ENCODE measurements at places on chromosomes 6 and 20.

DNA sequence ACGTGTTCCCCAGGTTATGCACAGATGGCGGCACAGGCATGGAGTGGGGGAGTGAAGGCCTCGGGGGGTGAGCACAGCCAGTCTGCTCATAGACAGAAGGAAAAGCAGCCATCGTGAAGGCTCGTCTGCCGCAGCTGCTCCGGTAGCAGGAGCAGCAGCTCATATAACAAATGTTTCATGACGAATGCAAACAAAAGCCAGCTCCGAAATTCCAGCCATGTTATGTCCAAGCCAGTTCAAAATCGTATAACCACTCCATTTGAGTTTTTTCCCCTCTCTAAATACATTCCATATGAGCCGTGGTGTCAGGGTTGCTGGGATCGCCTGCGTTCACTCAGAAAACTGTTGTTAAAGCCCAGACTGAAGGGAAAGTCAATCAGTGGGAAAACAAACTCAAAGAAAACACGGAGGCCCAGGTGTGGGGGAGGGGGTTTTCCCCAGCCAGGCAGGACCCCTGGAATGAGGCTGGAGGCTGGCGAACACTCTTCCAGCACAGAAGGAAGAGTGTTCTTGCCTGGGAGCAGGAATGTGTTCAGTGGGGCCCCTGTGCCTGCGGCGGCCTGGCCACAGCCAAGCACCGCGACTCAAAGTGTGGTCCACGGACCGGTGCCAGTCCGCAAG is 280.4 kb upstream of the TAB2 start:
- DNase-seq = no peak

- DNase-seq = no peak
Observed at GRCh38 chr6:154931711-154932424, 63.2 kb upstream of the TIAM2 start.

DNA sequence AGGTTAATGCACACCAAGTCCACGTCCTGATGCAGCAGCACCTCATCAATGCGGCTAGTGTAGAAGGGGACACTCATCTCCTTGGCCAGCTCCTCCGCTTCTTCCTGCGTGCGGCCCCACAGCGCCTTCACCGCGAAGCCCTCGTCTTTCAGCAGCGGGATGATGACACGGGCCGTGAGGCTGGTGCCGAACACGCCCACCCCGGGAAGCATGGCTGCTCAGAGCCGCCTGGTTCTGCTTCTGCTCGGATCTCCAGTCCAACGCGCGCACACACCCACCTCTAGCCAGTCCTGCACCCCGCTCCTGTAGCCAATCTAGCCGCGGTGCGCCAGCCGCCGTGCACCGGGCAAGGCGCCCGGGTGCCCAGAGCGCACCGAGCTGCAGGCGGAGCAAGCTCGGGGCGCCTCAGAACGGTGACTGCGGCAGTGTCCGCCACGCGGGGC is 700 bp downstream of the GFOD1 start:
- DNase-seq = peak; percentile 73

GRCh38 chr6:164415832-164416563 is 893.4 kb downstream of the C6orf118 start:
- no peak for DNase-seq

- no peak for DNase-seq
Observed at GRCh38 chr6:165769401-165769800, 106.4 kb upstream of the PDE10A start.

- DNase-seq = peak; percentile 23
Observed at GRCh38 chr6:157514659-157515496, 133.9 kb downstream of the ZDHHC14 start.

DNA sequence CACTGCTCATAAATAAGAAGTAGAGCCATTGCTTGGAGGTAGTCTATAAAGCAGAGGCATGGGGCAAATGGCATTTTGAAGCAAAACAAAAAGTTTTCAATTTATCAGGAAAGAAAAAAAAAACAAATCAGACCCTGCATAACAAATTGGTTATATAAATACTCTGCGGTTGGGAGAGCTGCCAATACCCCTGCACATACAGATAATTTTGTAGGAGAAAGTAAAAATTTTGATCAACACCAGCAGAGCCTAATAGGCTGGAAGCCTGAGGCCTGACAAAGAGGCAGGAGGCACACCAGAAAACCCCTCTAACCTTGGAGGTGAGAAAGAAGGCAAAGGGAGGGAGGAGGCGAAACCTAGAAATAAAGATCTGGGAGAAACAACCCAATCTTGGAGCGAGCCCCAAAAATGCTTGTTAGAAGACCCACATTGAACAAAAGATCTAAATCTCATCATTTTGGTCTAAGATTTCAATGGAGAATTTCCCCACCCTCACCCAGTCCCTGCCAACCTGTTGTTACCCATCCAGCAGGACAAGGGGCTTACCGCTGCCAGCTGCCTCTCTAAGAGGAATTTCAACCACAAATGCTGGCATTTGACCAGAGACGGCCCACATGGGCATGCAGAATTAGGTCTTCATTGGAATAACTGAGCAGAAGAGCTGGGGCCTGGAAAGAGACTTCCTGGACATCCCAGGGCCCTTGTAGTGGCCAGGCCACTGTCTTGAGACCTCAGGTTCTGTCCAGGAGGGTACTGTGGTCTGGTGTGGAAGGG is 28.4 kb downstream of the FOXA2 start:
- DNase-seq = no peak

DNA sequence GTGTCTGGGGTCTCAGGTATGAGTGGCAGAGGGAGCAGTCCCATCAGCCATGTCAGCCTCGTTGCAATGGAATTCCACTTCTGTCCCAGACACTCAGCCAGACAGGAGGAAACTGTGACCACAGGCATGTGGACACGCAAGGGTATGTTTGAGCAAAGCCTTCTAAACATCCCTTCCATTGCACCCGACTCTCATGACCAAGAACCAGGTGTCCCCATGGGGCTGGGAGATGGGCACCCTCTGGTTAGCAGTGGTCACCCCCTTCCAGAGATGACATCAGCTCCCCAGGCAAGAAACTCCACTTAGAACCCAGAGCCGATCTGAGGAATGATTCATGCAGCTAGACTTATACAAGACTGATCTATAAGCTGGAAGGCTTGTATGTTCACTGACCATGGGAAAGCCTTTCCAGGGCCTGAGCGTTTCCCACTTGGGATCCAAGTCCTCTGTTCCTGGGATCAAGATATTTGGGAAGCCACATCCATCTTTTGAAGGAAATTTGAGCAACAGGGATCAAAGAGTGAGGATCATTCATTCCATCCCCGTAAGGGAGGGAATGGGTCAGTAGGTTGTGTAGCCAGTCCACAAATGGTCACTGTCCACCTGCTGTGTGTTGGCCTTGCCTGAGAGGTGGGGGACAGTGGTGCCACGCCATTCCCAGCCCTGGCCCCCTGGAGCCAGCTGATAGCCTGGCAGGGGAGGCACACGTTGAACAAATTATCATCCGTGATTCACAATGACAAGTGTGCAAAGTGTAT is 3.9 kb upstream of the MRGBP start:
- no peak for DNase-seq

- no peak for DNase-seq
Observed at GRCh38 chr6:69069881-69070280, 434.8 kb downstream of the ADGRB3 start.

Measured in activated CD4-positive, alpha-beta T cell treated with anti-CD3 and anti-CD28 coated beads, Interleukin-2, amount 50 U/mL, for 16 hours (primary cell).